ENCODE measurements at places on chromosomes 6 and 20.

DNA sequence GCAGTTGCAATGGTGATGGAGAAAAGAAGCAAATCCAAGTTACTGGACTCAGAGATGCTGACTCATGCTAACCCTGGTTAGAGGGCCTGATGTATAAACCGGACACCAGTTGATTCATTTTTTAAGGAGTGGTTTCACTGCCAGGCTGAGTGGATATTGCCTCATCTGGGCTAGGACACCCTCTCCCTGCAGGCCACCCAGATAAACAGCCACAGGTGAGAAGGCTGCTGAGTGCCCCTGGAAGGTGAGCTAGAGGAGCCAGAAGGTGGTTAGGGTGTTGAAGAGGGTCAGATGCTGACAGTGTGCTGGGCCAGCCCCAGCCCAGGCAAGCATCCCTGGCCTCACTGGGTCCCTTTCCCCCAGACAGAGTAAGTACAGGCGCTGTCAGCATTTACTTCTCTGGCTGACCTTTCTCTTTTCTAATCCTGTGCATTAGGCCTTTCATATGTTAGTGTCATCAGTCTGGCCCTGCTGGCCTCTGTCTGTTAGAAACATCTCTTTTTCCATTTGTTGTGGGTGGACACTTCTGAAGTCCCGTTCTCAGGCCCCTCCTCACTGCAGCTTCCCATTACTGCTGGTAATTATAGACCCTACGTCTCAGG lies 13.5 kb downstream of the EPB41L1 start:
- H3K27ac ChIP-seq: no peak overlapping the region
- no peaks in the 10 kb centered on the region for H3K27me3 ChIP-seq
- no peaks in the 10 kb centered on the region for H3K36me3 ChIP-seq
- no peaks in the 10 kb centered on the region for H3K4me1 ChIP-seq
- no peak overlapping the region for H3K4me3 ChIP-seq

DNA sequence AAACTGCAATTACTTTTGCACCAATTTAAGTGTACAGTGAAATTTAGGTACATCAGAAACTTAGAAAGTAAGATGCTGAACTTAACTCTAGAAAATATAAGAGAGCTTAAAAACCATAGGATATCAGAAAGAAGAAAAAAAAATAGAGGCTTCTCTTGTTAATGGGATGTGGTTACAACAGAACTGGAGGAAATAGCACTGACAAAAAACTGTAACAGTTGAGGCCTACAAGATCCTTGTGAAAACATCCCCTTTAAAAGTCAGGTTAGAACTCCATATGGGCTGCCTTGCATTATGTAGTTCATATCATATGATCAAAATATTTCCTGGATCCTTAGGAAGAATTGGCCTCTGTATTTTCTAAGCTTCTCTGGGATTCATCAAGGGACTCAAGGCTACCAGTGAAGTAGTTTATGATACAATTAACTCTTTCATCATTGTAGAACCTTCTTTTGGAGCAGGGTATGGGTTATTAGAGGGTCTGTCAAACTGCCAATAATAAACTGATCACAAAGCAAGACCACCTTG lies 24.8 kb downstream of the MTCL3 start:
- no peaks in the 10 kb centered on the region for H3K4me1 ChIP-seq
- no peaks in the 10 kb centered on the region for H3K36me3 ChIP-seq
- no peak for DNase-seq
- H3K4me3 ChIP-seq: no peak overlapping the region
- H3K27ac ChIP-seq: no peak overlapping the region
- H3K27me3 ChIP-seq: no peaks in the 10 kb centered on the region

- H3K4me3 ChIP-seq: no peak overlapping the region
- H3K27me3 ChIP-seq: peaks cover 4% of the 10 kb centered on the region
- H3K27ac ChIP-seq: no peak overlapping the region
- no peaks in the 10 kb centered on the region for H3K4me1 ChIP-seq
- no peak for DNase-seq
These were observed 4.6 kb downstream of the CYP24A1 start for GRCh38 chr20:54168961-54169862.

DNA sequence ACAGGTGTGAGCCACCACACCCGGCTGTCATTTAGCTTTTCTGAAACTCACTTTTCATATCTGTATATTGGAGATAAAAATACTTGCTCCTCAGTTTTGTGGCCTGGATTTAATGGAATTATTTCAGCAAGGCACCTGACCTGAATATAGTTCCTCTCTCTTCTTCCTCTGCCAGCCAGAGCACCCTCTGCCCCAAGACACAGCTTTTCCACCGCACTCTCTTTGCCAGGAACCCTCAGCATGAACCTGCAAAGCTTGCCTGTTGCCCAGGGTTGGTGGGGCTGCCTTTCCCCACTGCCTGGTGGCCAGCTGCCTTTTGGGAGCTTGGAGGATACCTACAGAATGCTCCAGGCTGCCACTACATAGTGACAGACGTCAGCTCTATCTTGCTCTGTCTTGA lies 3.1 kb downstream of the GTSF1L start:
- H3K4me1 ChIP-seq: no peaks in the 10 kb centered on the region
- H3K27ac ChIP-seq: no peak overlapping the region
- no peak overlapping the region for H3K4me3 ChIP-seq
- H3K36me3 ChIP-seq: no peaks in the 10 kb centered on the region

DNA sequence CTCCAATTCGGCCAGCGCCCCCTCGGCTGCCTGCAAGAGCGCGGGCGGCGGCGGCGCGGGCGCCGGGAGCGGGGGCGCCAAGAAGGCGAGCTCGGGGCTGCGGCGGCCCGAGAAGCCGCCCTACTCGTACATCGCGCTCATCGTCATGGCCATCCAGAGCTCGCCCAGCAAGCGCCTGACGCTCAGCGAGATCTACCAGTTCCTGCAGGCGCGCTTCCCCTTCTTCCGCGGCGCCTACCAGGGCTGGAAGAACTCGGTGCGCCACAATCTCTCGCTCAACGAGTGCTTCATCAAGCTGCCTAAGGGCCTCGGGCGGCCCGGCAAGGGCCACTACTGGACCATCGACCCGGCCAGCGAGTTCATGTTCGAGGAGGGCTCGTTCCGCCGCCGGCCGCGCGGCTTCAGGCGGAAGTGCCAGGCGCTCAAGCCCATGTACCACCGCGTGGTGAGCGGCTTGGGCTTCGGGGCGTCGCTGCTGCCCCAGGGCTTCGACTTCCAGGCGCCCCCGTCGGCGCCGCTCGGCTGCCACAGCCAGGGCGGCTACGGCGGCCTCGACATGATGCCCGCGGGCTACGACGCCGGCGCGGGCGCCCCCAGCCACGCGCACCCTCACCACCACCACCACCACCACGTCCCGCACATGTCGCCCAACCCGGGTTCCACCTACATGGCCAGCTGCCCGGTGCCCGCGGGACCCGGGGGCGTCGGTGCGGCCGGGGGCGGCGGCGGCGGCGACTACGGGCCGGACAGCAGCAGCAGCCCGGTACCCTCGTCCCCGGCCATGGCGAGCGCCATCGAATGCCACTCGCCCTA lies 963 bp downstream of the FOXF2 start:
- H3K4me3 ChIP-seq: no peak overlapping the region
- no peak overlapping the region for H3K27ac ChIP-seq
- DNase-seq: no peak
- peaks cover 78% of the 10 kb centered on the region for H3K27me3 ChIP-seq

DNA sequence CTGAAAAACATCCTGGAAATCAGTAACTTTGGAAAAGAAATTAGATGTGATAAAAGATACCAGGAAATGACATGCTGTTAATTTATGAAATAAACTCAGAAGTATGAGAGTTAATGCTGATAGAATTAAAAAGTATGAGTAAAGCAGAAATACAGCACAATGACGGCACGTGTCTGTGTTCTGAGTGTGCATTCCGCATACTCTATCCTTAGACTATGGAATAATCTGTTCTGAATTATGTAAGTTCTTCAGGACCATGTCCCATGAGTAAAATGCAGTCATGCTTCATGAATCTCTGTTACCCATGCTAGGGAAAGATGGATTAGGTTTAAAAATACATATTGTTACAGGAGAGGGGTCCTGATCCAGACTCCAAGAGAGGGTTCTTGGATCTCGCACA lies 21.7 kb downstream of the HECA start:
- no peak for DNase-seq
- H3K27me3 ChIP-seq: no peaks in the 10 kb centered on the region

DNA sequence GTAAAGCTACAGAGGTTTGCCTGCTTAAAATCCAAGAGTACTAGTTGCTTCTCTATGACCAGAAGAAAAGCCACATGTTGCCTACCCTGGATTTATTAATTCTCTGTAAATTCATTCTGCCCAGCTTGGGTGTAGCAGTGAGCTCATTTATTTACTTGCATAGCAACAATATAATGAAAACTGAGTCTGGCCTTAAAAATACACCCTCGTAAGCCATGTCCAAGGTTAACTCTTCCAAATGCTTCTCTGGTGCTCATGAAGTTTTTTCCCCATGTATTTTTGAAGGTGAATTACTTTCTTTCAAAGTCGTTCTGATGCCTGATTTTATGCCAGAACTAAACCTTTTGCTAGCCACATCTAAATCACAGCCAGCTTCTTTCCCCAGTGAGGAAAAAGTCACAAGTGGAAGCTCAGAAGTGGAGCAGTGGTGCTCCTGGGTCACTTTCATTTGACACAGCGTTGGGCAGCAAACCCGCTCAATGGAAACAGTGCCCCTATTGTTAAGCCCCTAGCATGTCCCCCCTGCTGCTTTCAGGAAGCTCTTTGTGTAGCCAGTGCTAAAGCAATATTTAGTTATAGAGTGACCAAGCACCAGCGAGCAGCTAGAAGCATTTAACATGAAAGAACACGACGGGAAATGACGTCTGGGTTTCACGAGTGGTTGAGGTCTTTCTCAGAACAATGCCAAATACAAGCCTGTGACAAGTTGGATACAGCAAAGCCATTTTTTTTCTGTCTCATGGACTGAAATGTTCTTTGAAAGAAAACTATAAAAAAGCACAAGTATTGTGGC lies 29.8 kb downstream of the NEDD9 start:
- H3K27me3 ChIP-seq: no peaks in the 10 kb centered on the region
- DNase-seq: no peak
- peak overlapping the region; percentile 46 for H3K27ac ChIP-seq
- H3K36me3 ChIP-seq: no peaks in the 10 kb centered on the region
- H3K4me1 ChIP-seq: no peaks in the 10 kb centered on the region

GRCh38 chr6:99276747-99277146 lies 72.7 kb downstream of the FAXC start:
- H3K4me3 ChIP-seq: no peak overlapping the region
- H3K27me3 ChIP-seq: no peaks in the 10 kb centered on the region
- H3K36me3 ChIP-seq: no peaks in the 10 kb centered on the region
- no peaks in the 10 kb centered on the region for H3K4me1 ChIP-seq
- no peak for DNase-seq

GRCh38 chr20:34562641-34563040 lies 4.1 kb downstream of the MAP1LC3A start:
- no peak for DNase-seq
- H3K27ac ChIP-seq: no peak overlapping the region
- no peaks in the 10 kb centered on the region for H3K36me3 ChIP-seq
- no peaks in the 10 kb centered on the region for H3K4me1 ChIP-seq
- H3K4me3 ChIP-seq: no peak overlapping the region

DNA sequence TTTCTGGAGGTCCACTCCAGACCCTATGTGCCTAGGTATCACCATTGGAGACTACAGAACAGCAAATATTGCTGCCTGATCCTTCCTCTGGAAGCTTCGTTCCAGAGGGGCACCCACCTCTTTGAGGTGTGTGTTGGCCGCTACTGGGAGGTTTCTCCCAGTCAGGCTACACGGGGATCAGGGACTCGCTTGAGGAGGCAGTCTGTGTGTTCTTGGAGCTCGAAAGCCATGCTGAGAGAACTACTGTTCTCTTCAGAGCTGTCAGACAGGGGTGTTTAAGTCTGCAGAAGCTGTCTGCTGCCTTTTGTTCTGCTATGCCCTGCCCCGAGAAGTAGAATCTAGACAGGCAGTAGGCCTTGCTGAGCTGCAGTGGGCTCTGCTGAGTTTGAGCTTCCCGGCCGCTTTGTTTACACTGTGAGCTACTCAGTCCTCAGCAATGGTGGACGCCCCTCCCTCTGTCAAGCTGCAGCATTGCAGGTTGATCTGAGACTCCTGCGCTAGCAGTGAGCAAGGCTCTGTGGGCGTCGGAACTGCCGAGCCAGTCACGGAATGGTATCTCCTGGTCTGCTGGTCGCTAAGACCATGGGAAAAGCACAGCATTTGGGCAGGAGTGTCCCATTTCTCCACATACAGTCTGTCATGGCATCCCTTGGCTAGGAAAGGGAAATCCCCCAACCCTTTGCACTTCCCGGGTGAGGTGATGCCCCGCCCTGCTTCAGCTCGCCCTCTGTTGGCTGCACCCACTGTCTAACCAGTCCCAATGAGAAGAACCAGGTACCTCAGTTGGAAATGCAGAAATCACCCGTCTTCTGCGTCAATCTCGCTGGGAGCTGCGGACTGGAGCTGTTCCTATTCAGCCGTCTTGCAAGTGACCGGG lies 32.5 kb upstream of the ASCC3 start:
- H3K4me3 ChIP-seq: no peak overlapping the region
- no peaks in the 10 kb centered on the region for H3K4me1 ChIP-seq
- DNase-seq: no peak
- no peaks in the 10 kb centered on the region for H3K27me3 ChIP-seq
- H3K27ac ChIP-seq: no peak overlapping the region

- no peak overlapping the region for H3K27ac ChIP-seq
- no peak for DNase-seq
- H3K4me3 ChIP-seq: no peak overlapping the region
- H3K36me3 ChIP-seq: no peaks in the 10 kb centered on the region
- no peaks in the 10 kb centered on the region for H3K27me3 ChIP-seq
These were observed 258.5 kb downstream of the KIF16B start for GRCh38 chr20:16314748-16315159.

DNA sequence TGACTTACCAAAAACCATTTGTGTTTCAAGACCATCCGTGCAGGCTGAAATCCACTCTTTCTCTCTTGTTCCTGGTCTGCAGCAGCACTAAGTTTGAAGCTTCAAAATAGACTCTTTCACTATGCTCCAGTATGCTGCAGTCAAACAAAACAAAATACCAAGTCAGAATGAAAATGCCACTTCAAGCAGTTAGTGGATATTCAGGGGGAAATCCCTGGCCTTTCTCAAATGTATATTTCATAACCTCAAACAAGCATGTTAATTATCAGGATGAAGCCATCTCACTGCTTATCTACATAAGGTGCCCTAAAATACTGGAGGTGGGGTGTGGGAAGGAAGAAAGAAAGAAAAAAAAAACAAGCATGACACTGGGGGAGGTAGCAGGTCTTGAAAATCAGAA lies 103.5 kb downstream of the ATXN1 start:
- H3K4me3 ChIP-seq: no peak overlapping the region
- no peak overlapping the region for H3K27ac ChIP-seq
- no peaks in the 10 kb centered on the region for H3K27me3 ChIP-seq
- no peaks in the 10 kb centered on the region for H3K36me3 ChIP-seq
- no peak for DNase-seq
- peaks cover 7% of the 10 kb centered on the region for H3K4me1 ChIP-seq

GRCh38 chr6:123022975-123023374 lies 26.9 kb downstream of the CLVS2 start:
- H3K27me3 ChIP-seq: no peaks in the 10 kb centered on the region
- H3K27ac ChIP-seq: no peak overlapping the region
- DNase-seq: no peak
- no peaks in the 10 kb centered on the region for H3K36me3 ChIP-seq
- H3K4me3 ChIP-seq: no peak overlapping the region

Measured in uterus (tissue), 4 donors.